ENCODE measurements at places on chromosomes 2 and 18. TPM values are rescaled to one million over a fixed set of nuclear protein-coding genes. Genes with fewer than 3 reads are reported as not detected.

Gene EPB41L3
- total RNA-seq = 0.68 TPM

Gene OXER1
- total RNA-seq = not detected

Gene CYS1
- 0.43 TPM for total RNA-seq

Gene SLC9A4
- not detected for total RNA-seq

Gene LBH
- total RNA-seq = 11.6 TPM

Gene RSAD2
- 1.1 TPM for total RNA-seq

Gene CRACDL
- 0.34 TPM for total RNA-seq

Gene NEURL3
- not detected for total RNA-seq

Gene POLR1A
- total RNA-seq = 40.0 TPM

Gene CNRIP1
- not detected for total RNA-seq

Gene EFHD1
- total RNA-seq = 0.07 TPM

Gene ACMSD
- total RNA-seq = not detected

Gene BCL11A
- total RNA-seq = 14.9 TPM

Gene ARHGAP28
- total RNA-seq = under 0.01 TPM

Gene TUBB8B
- under 0.01 TPM for total RNA-seq

Gene SAG
- not detected for total RNA-seq
